Vein endothelial cell (primary cell): ENCODE measurements at places on chromosomes 12 and 14. TPM values are rescaled to one million over a fixed set of nuclear protein-coding genes. Genes with fewer than 3 reads are reported as not detected.

Gene CCDC92
- total RNA-seq = 12.8 and 14.0 TPM in 2 replicates

Gene ATF7IP
- 42.8 and 43.1 TPM in 2 replicates for total RNA-seq

Gene SLC16A7
- 12.4 and 17.2 TPM in 2 replicates for total RNA-seq

Gene STXBP6
- under 0.01 TPM in 1 of 2 replicates, not detected in the other for total RNA-seq

Gene YARS2
- 37.3 and 38.9 TPM in 2 replicates for total RNA-seq

Gene THAP2
- 4.9 and 5.8 TPM in 2 replicates for total RNA-seq

Gene TMEM63C
- total RNA-seq = not detected in 2 replicates

Gene GPR84
- total RNA-seq = 0.38 TPM in 1 of 2 replicates, not detected in the other

Gene CFAP251
- 1.6 and 2.9 TPM in 2 replicates for total RNA-seq

Gene B4GALNT3
- total RNA-seq = not detected in 2 replicates

Gene KERA
- total RNA-seq = not detected in 2 replicates
